ENCODE measurements at places on chromosomes 2 and 18. TPM values are rescaled to one million over a fixed set of nuclear protein-coding genes. Genes with fewer than 3 reads are reported as not detected.

The MEMO1 gene
- total RNA-seq = 81.7 TPM

The YPEL5 gene
- total RNA-seq = 50.5 TPM

The PRKAG3 gene
- not detected for total RNA-seq

The NT5C1B gene
- total RNA-seq = not detected

The SLC39A10 gene
- total RNA-seq = 23.2 TPM

The ELAC1 gene
- total RNA-seq = 4.0 TPM

The PPP1R1C gene
- 1.8 TPM for total RNA-seq

The IDH1 gene
- 81.9 TPM for total RNA-seq

The ARHGAP15 gene
- not detected for total RNA-seq

The INO80C gene
- total RNA-seq = 23.4 TPM

The EVX2 gene
- total RNA-seq = not detected

The CYBRD1 gene
- total RNA-seq = 26.3 TPM

Measured in A549 treated with CpdA at 1 μM for 4 hours (cell line).